Muscle of back (tissue), 13 donors: ENCODE measurements at places on chromosomes 12 and 14.
A peak's percentile ranks its signal among the peaks of the same experiment; 100 is the strongest.

GRCh38 chr12:48292040-48292439 is 58.7 kb downstream of the ZNF641 start:
- no peak for DNase-seq

- no peak for DNase-seq
Measured at GRCh38 chr12:92551853-92552397, 150.9 kb upstream of the PLEKHG7 start.

GRCh38 chr12:80681-81190 is 14.2 kb downstream of the IQSEC3 start:
- DNase-seq, result no peak

DNA sequence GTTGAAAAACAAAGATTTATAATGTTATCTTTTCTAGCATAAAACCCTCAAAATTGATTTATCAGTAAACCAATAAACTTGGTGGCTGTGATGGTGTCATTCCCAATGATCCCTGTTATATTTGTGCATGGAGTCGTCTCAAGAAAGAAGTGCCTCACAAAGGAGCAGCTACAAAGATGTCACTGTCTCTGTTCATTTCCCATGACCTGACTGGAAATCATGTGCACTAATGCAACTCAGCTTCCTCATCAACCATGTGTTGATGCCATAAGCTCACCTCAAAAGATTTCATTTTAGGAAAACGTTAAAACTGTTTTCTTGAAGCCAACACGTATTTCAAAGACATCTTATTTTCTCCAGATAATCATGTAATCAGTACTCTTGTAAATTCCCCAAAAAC is 28.8 kb downstream of the CLEC1A start:
- no peak for DNase-seq

GRCh38 chr12:76943008-76943407 is 64.2 kb upstream of the CSRP2 start:
- DNase-seq, result peak; percentile 8

DNA sequence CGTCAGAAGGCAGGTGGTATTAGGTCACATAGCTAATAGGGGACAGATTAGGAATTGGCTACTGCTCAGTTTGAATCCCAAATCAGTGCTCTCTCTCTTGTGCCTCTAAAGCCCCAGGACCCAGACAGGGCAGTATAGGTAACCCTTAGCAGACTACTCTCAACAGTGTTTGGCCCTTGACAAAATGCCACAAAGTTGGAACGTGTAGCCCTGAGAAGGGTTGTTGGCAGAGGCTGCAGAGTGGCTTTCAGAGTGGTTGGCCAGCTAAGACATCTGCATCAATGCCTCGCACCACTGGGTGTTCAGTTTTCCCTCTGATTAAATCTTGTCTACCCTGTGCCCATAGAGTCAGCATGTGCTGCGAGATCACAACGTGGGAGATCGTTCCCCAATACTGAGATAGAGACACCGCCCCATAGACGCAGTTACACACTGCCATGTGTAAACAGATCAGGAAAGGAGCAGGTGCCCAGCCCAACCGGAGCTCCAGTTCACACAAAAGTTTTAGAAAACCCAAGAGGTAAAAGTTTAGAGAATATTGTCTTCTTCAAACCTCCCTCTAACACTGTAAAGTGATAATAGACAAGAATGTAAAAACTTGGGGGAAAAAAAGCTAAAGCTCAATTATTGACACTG is 48.3 kb downstream of the EML1 start:
- DNase-seq, result no peak

DNA sequence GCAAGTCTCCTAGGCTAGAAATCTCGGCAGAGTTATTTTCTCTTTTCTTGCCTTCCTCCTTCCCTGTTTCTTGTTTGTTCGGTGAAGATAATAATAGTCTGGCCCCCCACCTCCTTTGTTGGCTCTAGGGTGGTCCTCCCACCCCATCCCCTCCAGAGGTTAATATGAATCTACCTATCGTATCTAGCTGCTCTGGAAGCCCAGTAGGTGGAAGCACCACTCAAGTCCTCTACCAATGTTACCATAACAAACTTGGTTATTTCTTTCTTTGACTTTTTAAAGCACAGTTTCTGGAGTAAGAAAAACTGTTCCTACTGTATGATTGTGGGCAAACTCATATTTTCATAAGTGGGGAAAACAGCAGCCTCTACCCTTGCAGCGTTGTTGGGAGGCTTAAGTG is 19.7 kb upstream of the GRIP1 start:
- DNase-seq, result no peak

GRCh38 chr12:51238037-51238509 is 553 bp upstream of the DAZAP2 start:
- no peak for DNase-seq

- no peak for DNase-seq
Measured at GRCh38 chr12:3602488-3602887, 111.5 kb downstream of the PRMT8 start.

DNA sequence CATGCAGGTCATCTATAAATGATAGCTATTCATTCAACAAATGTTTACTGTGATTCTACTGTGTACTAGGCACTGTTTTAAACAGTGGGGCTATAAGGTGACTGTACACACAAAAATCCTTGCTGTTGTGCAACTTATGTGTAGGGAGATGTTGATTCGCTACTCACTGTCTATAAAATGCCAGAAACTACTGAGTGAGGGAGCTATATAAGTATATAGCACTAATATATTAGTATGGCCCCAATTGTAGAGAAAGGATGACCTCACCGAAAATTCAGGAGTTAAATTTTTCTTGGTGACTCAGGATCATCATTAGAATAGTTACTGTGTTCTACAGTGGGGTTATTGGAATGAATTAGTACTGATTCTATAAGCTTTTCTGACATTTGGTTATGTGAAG is 117.4 kb downstream of the TGFB3 start:
- no peak for DNase-seq

GRCh38 chr12:52036587-52037171 is 14.6 kb upstream of the NR4A1 start:
- DNase-seq, result peak; percentile 95

DNA sequence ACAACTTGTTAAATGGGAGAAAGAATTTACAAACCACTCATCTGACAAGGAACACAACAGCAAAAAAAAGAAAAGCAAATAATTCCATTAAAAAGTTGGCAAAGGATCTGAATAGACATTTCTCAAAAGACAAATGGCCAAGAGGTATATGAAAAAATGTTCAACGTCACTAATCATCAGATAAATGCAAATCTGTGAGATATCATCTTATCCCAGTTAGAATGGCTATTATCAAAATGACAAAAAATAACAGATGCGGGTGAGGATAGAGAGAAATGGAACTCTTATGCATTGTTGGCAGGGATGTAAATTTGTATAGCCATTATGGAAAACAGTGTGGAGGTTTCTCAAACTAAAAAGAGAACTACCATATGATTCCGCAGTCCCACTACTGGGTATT is 29.9 kb downstream of the CYP46A1 start:
- DNase-seq, result no peak

DNA sequence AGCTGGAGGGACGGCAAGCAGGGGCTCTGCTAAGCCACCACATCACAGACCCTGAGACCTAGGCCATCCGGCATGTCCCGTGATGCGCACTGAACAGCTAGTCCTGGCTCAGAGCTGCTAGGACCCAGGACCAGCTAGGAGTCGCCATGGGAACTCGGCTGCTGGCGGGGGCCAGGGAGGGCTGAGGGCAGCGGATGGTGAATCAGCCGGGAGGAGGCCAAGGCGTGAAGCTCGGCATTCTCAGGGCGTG is 5.1 kb downstream of the AHNAK2 start:
- peak; percentile 88 for DNase-seq

GRCh38 chr12:6274231-6275221 is 36.0 kb upstream of the PLEKHG6 start:
- DNase-seq, result no peak

DNA sequence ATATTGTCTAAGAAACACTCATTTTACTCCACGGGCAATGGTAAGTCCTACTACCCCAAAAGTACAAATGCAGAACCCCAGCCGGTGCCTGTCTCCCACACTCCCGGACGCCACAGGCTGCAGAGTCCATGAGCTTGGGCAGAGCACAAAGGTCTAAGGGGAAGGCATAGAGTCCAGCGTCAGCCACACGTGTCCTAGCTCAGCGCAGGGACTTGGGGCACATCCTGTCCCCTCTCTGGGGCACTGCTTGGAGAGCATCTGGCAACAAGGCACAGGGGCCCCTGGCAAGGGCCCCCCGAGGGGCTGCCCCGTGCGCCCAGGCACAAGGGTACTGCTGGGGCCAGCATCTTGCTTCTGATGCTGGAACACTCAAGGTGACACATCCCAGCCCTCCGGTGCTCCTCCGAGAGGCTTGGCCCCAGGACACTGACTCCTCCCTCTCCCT is 58.4 kb downstream of the BCL11B start:
- no peak for DNase-seq

DNA sequence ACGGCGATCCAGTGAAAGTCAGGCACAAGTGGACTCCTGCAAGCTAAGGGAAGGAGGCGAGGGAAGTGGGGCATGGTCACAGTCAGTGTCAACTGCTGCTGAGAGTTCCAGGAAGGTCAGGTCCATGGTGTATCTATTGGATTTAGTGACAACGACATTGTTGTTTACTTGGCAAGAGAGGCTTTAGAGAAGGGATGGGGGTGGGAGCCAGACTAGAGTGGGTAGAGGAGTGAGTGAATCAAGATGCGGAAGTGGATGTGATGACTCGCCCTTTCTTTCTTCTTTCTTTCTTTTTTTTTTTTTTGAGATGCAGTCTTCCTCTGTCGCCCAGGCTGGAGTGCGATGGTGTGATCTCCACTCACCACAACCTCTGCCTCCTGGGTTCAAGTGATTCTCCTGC is 12.5 kb downstream of the P2RX7 start:
- no peak for DNase-seq

DNA sequence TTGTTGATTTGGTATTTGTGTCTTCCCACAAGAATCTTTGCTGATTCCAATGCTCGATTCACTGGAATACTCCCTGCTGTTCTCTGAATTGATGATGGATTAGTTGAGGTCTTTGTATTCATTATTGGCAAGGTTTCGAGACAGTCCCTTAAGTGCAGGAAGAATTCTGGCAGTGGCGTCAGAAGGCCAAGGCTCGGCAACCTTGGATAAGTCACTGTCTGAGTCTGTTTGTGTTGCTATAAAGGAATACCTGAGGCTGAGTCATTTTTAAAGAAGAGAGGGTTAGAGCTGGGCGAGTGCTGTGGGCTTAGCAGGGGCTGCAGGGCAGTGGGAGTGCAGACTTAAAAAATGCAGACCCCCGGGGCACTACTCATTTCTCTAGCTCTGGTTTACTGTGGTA is 56.9 kb downstream of the CHST11 start:
- DNase-seq, result no peak

GRCh38 chr14:67221248-67221981 is 19.8 kb upstream of the PALS1 start:
- no peak for DNase-seq

DNA sequence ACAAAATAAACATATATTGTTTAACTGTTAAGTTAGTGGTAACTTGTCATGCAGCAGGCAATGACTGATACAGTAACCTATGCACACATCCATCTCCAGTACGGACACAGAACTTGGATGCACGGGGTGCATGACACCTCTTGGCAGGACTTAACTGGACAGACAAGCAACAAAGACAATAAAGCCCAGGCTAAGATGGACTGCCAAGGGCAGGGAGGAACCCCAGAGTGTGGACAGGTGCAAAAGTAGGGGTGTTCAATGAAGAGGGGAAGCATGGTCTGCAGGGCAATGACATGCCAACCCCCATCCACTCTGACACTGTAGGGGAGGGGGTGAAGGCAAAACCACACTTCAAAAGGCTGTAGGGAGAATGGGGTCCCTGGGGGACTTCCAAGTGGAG is 11.7 kb downstream of the SSH1 start:
- no peak for DNase-seq

DNA sequence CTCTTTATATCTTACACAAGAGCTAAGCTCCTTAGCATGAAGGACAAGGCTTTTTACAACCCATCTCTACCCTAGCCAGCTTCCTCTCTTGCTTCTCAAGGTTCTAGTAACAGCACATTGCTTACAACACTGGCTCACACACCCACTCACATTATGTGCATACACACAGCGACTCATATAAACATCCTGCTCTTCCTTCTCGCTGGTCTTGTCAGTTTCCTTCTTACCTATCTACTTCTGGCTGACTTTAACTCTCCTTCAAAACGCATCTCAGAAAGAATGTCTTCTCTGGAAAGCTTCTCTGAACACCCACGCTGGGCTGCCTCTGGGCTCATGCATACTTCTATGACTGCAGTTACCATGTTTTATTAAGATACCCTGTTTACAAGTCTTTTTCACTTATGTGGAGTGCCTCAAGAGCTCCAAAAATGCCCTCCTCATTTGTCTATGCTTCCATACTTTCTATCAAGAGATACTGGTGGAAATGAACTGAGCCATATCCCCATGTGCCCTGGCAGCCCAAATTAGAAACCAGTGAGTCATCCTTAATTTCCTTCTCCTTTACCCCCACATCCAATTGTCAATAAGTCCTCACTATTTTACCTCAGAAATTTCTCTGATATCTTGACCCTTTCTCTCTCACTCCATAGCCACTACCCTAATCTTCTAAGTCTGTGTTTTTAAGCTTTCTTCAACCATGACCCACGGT is 126.9 kb upstream of the KRAS start:
- DNase-seq, result no peak

DNA sequence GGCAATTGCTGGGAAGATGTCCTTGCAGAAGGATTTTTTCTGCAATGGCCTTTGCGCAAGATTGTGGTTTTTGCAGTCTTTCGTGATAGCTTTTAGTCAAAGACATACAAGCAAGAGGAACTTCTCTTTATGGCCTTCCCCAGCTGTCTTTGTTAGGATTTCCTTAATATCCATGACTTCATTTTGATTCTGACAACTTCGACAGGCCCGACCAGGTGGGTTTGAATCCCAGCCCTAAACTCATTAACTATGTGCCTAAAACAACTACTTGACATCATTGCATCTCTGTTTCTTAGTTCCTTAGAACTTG is 13.3 kb upstream of the VRK1 start:
- DNase-seq, result peak; percentile 7

DNA sequence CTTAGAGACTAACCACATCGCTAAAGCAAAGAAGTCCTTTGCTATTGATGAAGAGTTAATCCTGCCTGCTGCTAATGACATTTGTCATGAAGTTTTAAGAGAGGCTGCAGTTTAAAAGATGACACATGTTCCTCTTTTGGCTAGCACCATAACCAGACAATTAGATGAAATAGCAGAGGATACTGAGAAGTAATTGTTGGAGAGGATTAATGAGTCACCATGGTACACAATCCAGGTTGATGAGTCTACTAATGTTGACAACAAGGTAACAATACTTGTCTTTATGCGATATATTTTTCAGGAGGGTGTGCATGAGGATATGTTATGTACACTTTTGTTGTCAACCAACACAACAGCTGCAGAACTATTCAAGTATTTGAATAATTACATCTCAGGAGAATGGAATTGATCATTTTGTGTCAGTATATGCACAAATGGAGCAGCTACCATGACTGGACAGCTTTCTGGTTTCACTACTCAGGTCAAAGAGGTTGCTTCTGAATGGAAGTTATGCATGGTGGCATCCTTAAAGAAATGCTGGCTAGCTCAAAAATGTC is 56.7 kb downstream of the LRRIQ1 start:
- no peak for DNase-seq

- peak; percentile 48 for DNase-seq
Measured at GRCh38 chr14:87334997-87335685, 657.8 kb downstream of the GALC start.

GRCh38 chr12:21453312-21453852 is 15.9 kb downstream of the PYROXD1 start:
- DNase-seq, result no peak

GRCh38 chr14:100738704-100739131 is 12.0 kb downstream of the DLK1 start:
- no peak for DNase-seq
